ENCODE measurements at places on chromosomes 13 and 19. TPM values are rescaled to one million over a fixed set of nuclear protein-coding genes. Genes with fewer than 3 reads are reported as not detected.
A peak's percentile ranks its signal among the peaks of the same experiment; 100 is the strongest.

The C19orf12 gene
- total RNA-seq = 25.1 TPM

The CYP4F2 gene
- total RNA-seq = not detected

DNA sequence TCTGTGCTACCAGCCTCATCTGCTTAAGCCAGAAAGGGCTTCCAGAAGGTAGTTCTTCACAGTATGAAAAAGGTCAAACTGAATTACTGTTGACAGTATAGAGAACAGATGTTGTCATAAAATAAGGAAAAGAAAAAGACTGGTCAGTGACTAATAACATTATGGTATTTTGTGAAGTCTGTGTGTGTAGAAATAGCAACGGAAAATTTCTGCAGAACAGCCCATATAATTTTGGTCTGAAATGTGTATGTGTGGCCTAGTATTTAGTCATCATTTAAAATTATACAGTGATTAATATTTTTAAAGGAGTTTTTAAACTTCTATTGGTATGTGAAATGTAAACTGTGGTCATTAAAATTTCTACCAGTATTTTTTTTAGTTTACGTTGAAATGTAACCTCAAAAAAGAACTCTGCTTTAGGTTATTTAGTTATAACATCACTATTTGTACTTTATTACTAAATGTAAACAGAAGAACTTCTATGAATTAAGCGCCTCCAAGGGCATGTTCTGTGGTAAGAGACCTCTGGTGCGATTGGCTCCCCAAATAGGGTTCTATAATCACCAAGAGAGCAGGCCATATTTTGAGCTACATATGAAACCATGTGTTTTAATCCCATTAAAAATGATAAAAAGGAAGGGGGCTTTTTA, 3.3 kb upstream of the GPR183 start:
- H3K36me3 ChIP-seq = peaks cover 12% of the 10 kb centered on the region
- H3K4me1 ChIP-seq = peaks cover 62% of the 10 kb centered on the region
- no peak overlapping the region for H3K4me3 ChIP-seq
- no peak for DNase-seq

DNA sequence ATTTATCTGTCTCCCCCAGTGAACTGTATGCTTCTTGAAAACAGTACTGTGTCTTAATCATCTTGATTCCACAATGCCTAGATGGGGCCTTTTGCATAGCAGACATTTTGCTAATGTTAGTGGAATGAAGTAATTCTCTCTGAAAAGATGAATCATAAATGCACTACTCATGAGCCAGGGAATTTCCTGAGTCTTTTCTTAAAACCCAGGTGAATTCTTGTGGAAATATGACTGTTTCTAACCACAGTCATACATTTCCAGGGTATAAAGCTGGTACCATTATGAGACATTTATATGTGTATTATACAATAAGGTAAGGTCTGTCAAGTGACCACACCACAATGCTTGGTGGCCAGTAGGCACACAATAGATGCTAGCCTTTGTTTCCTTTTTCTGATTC, 5.5 kb upstream of the KCTD4 start:
- no peak overlapping the region for H3K27ac ChIP-seq
- no peaks in the 10 kb centered on the region for H3K4me1 ChIP-seq
- DNase-seq = no peak
- no peak overlapping the region for H3K4me3 ChIP-seq
- H3K36me3 ChIP-seq = no peaks in the 10 kb centered on the region

The PRSS57 gene
- total RNA-seq = 1.5 TPM

- H3K27ac ChIP-seq = no peak overlapping the region
- H3K4me3 ChIP-seq = no peak overlapping the region
- H3K27me3 ChIP-seq = no peaks in the 10 kb centered on the region
- DNase-seq = no peak
- H3K4me1 ChIP-seq = peaks cover 4% of the 10 kb centered on the region
These were observed 319.5 kb downstream of the SHISA2 start for GRCh38 chr13:25732111-25732865.

The KCNC3 gene
- 4.3 TPM for total RNA-seq

DNA sequence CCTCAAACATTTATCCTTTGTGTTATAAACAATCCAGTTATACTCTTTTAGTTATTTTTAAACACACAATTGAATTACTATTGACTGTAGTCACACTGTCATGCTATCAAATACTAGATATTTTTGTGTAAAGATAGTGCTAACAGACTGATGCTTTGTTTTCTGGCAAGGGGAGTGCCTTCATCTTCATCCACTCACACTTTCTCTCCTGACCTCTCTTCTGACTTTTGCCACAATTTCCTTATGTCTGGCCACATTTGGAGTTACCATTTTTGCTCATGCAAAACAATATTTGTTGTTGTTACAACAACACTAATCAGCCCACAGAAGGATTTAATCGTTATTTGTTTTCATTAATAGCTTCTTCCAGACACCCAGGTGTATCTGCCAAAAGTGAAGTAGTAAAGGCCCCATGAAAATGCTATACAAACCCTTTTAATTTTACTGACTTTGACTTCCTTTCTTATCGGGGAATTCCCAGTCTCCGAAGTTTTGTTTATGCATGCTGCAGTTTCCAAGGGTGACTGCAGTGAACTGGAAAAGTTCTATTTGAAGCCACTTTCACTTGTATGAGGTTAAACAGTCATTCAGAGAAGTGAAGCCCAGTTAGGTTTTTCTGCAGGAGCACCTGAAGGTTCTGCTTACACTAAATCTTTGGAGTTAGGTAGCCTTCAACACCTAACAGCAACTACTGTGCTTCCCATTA, 66.1 kb upstream of the FRY start:
- H3K4me1 ChIP-seq = no peaks in the 10 kb centered on the region
- DNase-seq = no peak
- H3K36me3 ChIP-seq = no peaks in the 10 kb centered on the region
- H3K27ac ChIP-seq = no peak overlapping the region

DNA sequence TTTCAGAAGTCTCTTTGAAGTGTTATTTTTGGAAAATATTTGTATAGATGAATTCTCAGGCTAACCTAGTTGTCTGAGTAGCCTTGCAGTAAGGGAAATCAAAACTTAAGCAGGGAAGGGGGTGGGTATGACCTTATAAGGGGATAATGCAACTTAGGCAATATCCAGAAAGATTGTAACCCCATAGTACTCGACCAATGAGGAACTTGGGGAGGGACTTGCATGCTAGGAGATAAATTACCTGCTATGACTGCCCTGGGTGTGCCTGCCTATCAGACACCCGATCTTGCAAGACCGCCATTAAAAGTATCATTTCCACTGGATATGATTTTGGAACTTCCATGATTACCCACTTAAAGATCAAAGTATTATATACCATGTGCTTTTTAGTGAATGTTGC, 23.0 kb upstream of the RFXAP start:
- no peak overlapping the region for H3K27ac ChIP-seq
- no peak overlapping the region for H3K4me3 ChIP-seq
- H3K36me3 ChIP-seq = no peaks in the 10 kb centered on the region

- DNase-seq = no peak
- H3K4me3 ChIP-seq = no peak overlapping the region
- no peak overlapping the region for H3K27ac ChIP-seq
- H3K4me1 ChIP-seq = peaks cover 10% of the 10 kb centered on the region
- H3K27me3 ChIP-seq = no peaks in the 10 kb centered on the region
These were observed 64.5 kb upstream of the WDFY2 start for GRCh38 chr13:51519771-51520216.

GRCh38 chr19:48598996-48599700, 7.4 kb upstream of the SPACA4 start:
- peaks cover 25% of the 10 kb centered on the region for H3K4me1 ChIP-seq
- no peak overlapping the region for H3K27ac ChIP-seq
- no peak overlapping the region for H3K4me3 ChIP-seq

GRCh38 chr13:48533961-48534600, 1.2 kb upstream of the RCBTB2 start:
- H3K4me3 ChIP-seq = no peak overlapping the region
- DNase-seq = peak; percentile 11
- peaks cover 21% of the 10 kb centered on the region for H3K4me1 ChIP-seq
- no peaks in the 10 kb centered on the region for H3K36me3 ChIP-seq

- H3K4me3 ChIP-seq = peak overlapping the region; percentile 10
- no peaks in the 10 kb centered on the region for H3K27me3 ChIP-seq
- H3K4me1 ChIP-seq = peaks cover 42% of the 10 kb centered on the region
These were observed 1.4 kb upstream of the CD37 start for GRCh38 chr19:49333811-49334288.

- H3K27ac ChIP-seq = no peak overlapping the region
- H3K4me1 ChIP-seq = no peaks in the 10 kb centered on the region
- no peak overlapping the region for H3K4me3 ChIP-seq
- DNase-seq = no peak
- no peaks in the 10 kb centered on the region for H3K36me3 ChIP-seq
These were observed 20.7 kb downstream of the NDFIP2 start for GRCh38 chr13:79501538-79502232.

The ZNF571 gene
- total RNA-seq = 16.4 TPM

The RDH8 gene
- not detected for total RNA-seq

The MEIOSIN gene
- not detected for total RNA-seq

- H3K4me1 ChIP-seq = no peaks in the 10 kb centered on the region
- H3K36me3 ChIP-seq = no peaks in the 10 kb centered on the region
- H3K4me3 ChIP-seq = no peak overlapping the region
- DNase-seq = no peak
- no peaks in the 10 kb centered on the region for H3K27me3 ChIP-seq
These were observed 43.9 kb downstream of the SIAH3 start for GRCh38 chr13:45807520-45808099.

The ZNF763 gene
- 10.3 TPM for total RNA-seq

GRCh38 chr13:29427937-29428309, 167.6 kb downstream of the SLC7A1 start:
- no peaks in the 10 kb centered on the region for H3K4me1 ChIP-seq
- H3K27me3 ChIP-seq = peaks cover 6% of the 10 kb centered on the region
- H3K4me3 ChIP-seq = no peak overlapping the region
- DNase-seq = no peak
- H3K27ac ChIP-seq = no peak overlapping the region

DNA sequence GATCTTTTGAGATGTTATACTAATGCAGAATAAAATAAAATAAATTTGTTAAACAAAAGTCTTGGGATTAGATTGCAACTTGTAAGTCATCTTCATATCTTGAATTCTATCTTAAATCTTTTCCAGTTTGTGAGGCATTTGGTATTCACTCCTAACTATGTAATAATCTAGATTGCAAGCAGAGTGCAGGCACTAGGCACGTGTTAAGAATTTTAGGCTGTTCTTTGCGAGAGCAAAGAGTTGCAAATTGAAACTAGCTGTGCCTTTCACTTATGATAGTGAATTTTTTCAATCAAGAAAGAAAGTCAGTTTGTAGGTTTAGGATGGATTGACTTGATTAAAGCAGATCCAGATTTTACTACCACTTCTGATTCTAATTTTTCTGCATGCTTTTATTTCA, 264.1 kb upstream of the SPRY2 start:
- no peak overlapping the region for H3K27ac ChIP-seq
- H3K4me3 ChIP-seq = no peak overlapping the region
- no peaks in the 10 kb centered on the region for H3K27me3 ChIP-seq
- no peaks in the 10 kb centered on the region for H3K4me1 ChIP-seq
- H3K36me3 ChIP-seq = no peaks in the 10 kb centered on the region
- no peak for DNase-seq

- no peaks in the 10 kb centered on the region for H3K36me3 ChIP-seq
- no peak overlapping the region for H3K27ac ChIP-seq
- no peak for DNase-seq
These were observed 20.6 kb downstream of the BRSK1 start for GRCh38 chr19:55304279-55304978.

- no peaks in the 10 kb centered on the region for H3K4me1 ChIP-seq
- no peak overlapping the region for H3K4me3 ChIP-seq
- H3K36me3 ChIP-seq = peaks cover 54% of the 10 kb centered on the region
- no peak overlapping the region for H3K27ac ChIP-seq
These were observed 12.0 kb downstream of the COQ8B start for GRCh38 chr19:40704491-40705361.

The DACT3 gene
- 0.37 TPM for total RNA-seq

The ZNF625 gene
- 2.0 TPM for total RNA-seq

All from T-cell (primary cell).